ENCODE measurements at places on chromosomes 1 and 21.

- peak; percentile 82 for DNase-seq
These were observed 57.4 kb downstream of the OLIG1 start for GRCh38 chr21:33127154-33127867.

- no peak for DNase-seq
These were observed 3.7 kb downstream of the VANGL2 start for GRCh38 chr1:160404094-160404493.

- no peak for DNase-seq
These were observed 8.6 kb downstream of the SLC30A7 start for GRCh38 chr1:100904528-100904927.

DNA sequence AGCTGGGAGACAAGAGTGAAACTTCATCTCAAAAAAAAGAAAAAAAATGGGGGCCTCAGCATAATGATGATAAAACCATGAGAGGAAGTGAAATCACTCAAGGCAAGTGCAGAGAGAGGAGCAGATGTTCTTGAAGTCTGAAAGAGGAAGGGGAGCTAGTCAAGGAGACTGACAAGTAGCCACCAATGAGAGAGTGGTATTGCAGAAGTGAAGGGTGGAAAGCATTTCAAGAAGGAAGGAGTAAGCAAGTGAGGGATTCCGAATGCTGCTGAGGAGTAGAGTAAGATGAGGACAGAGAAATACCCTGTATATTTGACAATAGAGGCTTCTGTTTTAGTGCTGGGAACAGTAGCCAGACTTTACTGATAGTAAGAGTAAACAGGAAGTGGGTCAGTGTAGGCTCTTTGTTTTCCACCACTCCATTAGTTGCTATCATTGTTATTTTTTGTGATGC is 2.9 kb downstream of the TATDN3 start:
- no peak for DNase-seq

- DNase-seq, result no peak
These were observed 5.0 kb downstream of the MASP2 start for GRCh38 chr1:11042065-11042464.

Data from lung (tissue), 17 donors.